M059J (cell line): ENCODE measurements at places on chromosomes 1 and 21.

- no peak for DNase-seq
Measured at GRCh38 chr1:31382379-31382989, 9.6 kb upstream of the FABP3 start.

DNA sequence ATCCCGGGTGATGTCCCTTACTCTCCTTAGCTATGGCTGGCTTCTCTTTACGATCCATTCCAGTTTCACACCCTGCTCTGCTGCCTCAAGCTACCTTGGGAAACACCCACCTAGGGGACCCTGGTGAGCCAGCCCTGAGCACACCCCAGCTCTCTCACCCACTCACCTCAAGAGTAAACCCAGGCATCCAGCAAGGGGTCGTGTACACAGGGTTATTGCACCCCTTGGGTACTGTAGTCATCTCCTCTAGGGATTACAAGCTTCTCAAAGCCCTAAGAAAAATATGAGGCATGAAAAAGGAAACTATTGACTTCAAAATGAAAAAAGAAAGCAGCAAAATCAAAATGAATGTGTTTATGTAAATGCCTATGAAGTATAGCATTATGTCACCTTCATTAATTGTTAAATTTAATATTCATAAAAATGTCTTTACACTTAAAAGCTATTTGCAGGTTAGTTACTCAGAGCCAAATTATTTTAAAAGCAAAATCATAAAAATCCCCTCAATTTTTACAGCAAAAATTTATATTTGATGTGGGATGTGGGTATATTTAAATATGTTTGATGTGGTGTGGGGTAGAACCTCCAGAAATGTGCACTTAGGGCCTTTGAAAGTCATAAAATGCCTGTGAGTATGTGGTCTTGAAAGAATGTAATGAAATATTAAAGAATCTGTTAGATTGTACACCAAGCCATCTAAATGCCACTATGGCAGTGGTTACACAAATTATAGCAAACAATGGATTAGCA lies 190.3 kb downstream of the C1orf94 start:
- no peak for DNase-seq

DNA sequence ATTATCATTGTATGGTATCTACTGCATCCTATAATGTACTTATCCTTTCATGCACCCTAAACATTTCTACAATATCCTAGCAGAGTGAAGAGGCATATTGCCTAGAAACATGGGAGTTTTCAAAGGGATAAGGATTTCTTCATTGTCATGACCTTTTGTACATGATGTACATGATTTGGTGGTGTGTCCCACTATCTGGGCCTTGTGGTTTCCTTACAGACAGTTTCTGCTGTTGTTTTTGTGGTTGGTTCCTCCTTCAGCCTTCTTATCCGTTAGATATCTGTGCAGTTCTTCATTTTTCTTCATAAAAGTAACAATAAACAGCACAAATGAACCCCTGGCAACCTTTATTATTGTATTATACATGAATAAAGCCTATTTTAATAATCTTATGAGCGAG lies 70.4 kb upstream of the BACH1 start:
- no peak for DNase-seq

DNA sequence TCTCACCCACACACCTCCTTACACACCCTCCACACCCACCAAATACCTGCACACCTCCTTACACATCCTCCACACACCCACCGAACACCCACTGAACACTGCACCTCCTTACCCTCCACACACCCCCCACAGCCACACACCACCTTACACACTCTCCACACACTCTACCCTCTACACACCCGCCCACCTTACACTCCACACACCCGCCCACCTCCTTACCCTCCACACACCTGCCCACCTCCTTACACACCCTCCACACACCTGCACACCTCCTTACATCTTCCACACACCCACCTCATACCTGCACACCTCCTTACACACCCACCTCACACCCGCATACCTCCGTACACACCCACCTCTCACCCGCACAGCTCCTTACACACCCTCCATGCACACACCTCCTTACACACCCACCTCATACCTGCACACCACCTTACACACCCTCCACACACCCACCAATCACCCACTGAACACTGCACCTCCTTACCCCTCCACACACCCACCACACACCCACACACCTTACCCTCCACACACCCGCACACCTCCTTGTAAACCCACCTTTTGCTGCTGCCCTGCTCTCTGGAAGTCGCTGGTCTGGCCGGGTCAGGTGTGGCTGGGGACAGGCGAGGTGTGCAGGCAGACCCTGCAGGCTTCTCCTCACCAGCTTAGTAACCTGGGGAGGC lies 38.5 kb downstream of the COQ8A start:
- DNase-seq = no peak

DNA sequence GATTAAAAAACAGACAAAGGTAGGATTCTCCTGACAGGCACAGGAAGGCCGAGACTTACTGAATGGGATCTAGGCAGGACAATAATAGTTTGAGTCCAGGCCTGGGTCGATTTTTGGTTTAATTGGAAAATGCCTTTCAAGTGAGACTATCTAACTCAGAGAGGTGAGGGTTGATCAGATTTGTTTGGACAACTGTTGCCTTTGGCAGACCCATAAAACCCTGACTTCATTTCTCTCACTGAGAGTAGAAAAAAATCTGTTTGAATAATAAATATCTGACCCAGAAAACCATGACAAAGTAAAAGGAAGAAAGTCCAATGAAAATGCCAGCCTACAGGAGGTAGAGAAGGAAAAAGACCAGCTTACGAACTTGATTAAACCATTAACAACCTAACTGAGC lies 12.3 kb upstream of the SLC30A10 start:
- no peak for DNase-seq

DNA sequence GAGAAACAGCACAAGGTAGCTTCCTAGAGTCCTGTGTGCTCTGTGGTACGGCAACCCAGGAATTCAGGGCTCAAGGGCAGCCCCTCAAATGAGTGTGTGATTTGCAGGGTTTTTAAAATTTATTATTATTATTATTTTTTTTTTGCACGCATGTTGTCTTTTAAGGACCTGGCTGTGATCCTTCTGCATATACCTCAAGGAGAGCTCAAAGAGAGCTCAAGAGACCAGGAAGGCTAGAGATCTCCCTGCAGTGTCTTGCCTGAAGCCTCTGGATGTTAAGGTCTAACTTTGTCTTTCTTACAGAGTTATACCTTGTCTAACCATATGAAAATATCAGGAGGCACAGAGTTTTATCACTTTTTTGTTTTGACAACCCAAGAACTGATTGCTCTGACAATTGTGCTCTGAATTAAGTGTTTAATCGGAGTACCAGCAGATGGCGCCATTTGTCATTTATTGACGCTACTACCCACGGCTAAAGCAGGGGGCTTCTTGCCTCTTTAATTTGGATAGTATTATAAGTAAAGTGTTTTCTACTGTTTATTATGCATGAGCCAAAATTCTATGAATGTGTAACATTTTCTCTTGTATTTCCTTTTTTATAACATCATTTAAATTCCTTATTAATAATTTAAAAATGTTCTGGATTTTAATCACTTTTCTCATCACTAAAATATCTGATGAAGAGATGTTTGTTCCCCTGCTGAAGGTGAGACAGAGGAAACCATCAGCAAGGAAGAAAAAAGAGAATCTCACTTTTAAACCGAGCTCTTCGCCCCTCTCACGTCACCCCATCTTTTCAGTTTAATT lies 35.8 kb upstream of the LMO4 start:
- DNase-seq = peak; percentile 55

DNA sequence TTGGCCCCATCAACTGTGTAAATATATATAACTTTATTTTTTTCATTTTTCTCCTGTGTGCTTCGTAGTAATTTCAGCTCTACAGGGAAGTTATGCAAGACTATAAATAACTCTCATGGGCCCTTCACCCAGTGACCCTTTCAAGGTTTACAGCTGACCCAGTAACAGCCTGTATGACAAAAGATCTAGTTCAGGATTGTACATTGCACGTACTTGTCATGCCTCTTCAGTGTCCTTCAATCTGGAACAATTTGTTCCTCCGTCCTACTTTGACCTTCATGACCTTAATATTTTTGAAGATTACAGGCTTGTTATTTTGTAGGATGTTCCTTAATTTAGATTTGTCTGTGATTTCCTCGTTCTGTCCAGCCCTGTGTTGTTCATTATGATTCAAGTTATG lies 40.5 kb downstream of the BRINP2 start:
- DNase-seq = no peak

DNA sequence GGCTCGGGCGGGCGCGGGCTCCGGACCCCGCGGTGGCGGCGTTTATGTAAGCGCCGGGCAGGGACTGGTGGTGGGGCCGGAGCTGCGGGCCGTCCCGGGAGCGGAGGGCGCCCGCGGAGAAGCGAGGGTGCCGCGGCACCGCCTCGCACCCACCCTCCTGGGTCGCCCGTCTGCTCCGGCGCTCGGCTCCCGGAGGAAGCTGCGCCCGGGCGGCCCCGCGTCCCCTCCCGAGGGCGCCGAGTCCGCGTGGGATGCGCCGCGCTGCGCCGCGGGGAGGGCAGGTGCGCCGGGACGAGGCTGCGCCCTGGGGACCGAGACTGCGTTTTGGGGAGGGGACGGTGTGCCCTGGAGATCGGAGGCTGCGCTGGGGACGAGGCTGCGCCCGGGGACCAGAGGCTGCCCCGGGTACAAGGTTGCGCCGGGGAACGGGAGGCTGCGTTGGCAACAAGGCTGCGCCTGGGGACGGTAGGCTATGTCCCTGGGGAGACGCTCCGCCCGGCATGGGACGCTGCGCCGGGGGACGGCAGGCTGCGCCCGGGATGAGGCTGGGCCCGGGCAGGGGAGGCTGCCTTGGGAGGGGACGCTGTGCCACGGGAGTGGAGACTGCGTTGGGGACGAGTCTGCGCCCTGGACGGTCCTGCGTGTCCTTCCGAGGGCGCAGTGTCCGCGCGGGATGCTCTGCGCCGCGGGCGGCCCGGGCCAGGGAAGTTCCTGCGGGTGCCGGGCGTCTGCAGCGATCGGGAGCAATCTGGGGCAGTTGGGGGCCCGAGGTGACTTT lies 627 bp downstream of the ADARB1 start:
- DNase-seq = peak; percentile 38

GRCh38 chr1:5690898-5691297 lies 301.3 kb downstream of the NPHP4 start:
- no peak for DNase-seq

DNA sequence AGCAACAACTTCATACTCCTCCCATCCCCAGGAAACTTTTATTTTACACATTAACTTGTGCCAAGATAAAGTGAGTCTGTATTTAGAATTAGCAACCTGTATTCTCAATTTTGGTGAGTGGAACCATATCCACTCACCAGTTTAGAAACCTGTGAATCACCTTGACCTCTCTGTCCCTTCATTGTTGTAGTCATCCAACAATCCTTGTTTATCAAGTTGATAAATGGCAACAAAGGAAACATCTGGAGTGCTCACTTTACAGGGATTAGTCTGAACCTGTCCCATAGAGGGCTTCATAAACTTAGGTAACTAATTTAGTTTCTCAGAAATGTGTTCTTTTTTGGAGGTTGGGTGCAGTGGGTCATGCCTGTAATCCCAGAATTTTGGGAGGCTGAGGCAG lies 3.9 kb upstream of the CLSPN start:
- no peak for DNase-seq

GRCh38 chr21:42125571-42126544 lies 54.7 kb downstream of the UMODL1 start:
- DNase-seq = peak; percentile 68

DNA sequence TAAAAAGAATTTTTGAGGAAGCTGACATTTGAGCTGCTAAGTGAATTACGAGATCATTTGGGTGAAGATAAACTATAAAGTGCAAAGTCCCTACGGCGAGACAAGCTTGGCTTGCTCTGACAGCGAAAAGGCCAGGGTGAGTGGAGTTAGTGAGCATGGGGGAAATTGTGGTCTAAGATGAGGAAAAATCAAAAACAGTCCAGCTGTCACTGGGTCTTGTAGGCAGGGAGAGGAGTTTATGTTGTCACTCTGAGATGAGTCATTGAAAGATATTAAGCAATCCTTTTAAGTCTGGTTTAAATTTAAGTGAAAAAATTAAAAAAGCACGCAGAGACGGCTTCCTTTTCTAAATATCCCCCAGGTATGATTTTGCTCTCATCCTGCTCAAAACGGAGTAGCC lies 601.9 kb downstream of the MRPL39 start:
- DNase-seq = peak; percentile 62

GRCh38 chr21:45804809-45805313 lies 161.3 kb downstream of the PCBP3 start:
- DNase-seq = no peak

- DNase-seq = peak; percentile 45
Measured at GRCh38 chr1:66527686-66528085, 6.3 kb upstream of the SGIP1 start.

- peak; percentile 98 for DNase-seq
Measured at GRCh38 chr1:77039739-77040138, 172.5 kb downstream of the ST6GALNAC5 start.

- no peak for DNase-seq
Measured at GRCh38 chr1:110243574-110243973, 33.5 kb downstream of the KCNC4 start.

DNA sequence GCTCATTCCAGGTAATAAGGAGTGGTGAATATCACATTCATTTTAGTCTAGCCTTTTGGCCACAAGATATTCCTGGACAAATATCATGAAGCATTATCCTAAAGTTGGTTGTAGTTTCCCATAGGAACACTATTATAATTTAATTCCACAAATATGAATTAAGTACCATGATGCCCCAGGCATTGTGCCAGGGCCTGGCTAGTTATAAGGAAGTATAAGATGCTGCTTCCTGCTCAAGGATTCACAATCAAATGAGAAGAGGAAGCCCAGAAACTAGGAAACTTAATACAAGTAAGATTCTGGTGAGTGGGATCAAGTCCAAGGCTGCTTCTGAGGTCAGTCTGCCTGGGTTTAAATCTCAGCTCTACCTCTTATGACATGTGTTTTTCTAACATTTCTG lies 30.6 kb upstream of the ZP4 start:
- DNase-seq = no peak

DNA sequence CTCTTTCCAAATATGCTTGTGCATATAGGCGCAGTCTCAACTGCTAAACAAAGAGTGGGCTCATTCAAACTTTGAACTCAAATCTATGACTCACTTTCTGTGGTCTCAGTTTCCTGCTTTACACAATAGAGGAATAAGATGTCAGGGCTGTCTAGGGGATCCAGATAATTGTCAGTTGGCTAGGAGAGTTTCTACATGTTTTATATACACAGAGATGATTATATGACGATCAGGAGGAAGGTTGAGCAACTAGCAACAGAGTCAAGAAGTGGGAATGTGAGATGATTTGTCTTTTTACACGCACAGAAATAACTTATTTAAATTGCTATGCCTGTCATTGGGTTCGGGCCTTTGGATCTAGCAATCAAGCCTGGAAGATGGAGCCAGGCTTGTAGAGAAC lies 299.4 kb upstream of the LYPLAL1 start:
- peak; percentile 93 for DNase-seq

GRCh38 chr1:217525773-217526490 lies 105.0 kb downstream of the GPATCH2 start:
- peak; percentile 17 for DNase-seq

DNA sequence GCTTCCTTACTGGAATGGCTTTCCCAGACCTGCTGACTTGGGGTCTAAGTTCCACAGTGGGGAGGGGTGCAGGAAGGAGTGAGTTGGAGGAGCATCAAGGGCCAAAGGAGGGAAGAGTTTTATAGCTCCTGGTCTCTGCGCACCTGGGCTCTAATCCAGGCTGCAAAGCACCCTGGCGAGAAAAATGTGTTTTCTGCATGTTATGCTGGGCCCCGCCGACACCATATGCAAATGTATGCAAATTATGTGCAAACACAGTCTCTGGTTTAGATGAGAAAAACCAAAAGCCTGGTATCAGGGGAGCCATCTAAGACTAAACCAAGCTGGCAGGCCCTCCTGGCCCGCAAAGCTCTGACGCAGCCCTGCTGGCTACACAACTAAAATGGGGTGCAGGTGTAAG lies 95.0 kb downstream of the VWA5B1 start:
- DNase-seq = no peak

- DNase-seq = no peak
Measured at GRCh38 chr1:106727171-106727570, 329.3 kb upstream of the PRMT6 start.
